ENCODE measurements at places on chromosomes 2 and 18.

DNA sequence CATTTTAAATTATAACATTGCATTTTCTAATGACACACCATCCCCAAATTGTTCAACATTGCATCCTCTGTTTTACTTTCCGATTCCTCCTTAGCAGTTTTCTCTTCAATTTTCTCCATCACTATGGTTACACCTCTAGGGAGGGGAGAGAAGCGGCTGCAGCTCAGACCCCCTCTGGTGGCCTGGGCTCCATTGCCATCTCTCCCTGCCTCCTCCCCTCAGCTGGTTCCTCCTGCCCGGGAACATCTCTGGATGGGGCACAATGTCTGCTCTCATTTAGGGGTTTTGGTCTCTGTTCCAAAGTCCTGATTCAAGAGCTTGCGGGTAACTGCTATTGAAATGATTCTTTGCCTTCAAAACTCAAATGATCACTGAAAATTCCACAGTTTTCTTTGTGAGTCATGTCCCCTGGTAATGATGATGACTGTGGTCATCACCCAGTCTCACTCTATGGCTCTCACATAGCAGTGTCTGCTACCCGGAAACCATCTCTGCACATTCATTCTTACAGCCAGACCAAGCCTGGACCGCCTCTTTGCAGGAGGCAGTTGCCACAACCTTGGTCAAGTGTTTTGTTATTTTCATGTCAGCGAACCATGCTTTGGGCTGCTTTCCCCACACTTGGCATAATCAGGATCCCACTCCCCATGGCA is 263.9 kb downstream of the ALPK2 start:
- no peak for DNase-seq

GRCh38 chr18:62437235-62438017 is 85.4 kb upstream of the ZCCHC2 start:
- DNase-seq: no peak

DNA sequence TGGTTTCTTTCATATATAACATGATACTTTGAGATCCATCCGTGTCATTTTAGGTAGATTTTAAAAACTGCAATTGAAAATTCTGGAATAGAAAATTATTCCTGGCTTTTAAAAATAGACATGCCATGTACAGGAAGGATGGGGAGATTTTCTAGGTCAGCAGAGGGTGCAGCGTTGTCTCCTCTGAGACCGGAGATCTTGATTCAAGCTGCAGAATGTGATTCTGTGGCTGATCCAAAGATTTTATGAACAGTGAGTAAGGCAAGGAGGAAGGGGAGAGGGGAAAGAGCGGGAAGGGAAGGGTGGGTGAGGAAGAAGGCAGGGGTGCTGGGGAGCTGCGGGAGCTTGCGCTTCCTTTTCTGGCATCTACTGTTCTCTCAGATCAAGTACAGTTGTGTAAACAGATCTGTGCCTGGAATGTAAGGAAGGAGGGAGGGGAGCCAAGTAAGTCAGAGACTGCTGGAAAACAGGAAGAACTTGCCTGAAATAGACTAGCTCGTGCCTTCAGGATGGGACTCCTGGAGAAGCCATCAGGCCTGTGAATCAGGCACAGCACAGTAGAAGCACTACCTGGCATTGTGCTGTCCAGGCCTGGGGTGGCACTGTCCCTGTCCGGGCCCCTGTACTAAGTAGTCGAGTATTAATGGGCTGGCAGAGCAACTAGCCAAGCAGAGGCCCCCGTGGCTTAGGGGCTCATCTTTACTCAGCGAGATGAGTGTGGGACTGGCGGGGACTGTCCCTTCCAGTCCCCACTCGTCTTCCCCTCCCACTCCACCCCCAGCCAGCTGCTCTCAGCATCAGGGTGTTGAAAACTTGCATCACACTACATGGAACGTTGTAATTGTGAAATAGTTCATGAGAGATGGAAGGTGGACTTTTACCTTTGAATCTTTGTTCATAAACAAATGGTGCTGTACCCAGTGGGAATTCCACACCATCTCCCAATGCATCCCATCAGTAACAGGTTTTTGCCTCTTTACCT is 163.5 kb downstream of the UXS1 start:
- DNase-seq: no peak

DNA sequence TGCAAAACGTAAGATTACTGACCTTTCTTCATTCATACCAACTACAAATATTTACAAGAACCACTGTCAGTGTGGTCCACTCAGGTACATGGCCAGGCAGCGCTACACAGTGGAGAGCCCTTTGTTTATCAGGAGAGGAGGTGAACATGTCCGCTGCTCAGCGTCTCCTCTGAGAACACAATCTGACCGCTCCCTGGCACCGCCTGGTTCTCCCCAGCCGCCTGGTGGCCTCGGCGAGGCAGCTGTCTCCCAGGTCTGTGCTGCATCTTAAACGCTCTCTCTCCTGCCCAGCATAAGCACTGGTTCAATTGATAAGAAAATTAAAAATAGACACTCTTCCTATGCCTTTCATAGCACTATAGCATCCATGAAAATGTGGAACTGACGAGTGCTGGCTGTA is 146.8 kb upstream of the PXDN start:
- DNase-seq: no peak

GRCh38 chr2:38540580-38541286 is 62.0 kb downstream of the HNRNPLL start:
- no peak for DNase-seq

DNA sequence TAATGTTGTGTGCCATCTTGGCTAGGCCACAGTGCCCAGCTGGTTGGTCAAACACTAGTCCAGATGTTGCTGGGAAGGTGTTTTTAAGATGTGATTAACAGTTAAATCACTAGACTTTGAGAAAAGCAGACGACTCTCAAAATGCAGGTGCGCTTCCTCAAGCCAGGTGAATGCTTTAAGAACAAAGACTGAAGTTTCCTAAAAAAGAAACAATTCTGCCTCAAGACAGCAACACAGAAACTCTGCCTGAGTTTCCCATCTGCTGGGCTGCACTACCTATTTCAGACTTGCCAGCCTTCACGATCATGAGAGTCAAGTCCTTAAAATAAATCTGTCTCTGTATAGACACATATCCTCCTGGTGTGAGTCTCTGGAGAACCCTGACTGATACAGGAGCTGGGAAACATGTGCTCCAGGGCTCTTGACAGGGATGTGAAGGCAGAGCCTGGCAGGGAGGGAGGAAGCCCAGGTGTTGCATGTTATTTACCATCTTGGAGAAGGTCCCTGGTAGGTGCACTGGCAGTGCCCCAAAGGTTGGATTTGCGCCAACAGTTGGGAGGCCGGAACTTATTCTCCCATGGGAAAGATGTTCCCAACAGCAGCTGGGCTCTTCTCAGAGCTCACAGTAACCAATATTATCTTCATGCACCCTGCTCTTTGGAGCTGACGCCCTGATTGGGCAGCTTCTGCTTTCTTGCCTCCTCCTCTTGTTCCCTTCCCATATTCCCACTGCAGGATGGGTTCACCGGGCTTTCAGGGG is 43.9 kb downstream of the ST6GAL2 start:
- no peak for DNase-seq

- DNase-seq: no peak
These were observed 70.7 kb upstream of the BCL2L11 start for GRCh38 chr2:111049792-111050640.

DNA sequence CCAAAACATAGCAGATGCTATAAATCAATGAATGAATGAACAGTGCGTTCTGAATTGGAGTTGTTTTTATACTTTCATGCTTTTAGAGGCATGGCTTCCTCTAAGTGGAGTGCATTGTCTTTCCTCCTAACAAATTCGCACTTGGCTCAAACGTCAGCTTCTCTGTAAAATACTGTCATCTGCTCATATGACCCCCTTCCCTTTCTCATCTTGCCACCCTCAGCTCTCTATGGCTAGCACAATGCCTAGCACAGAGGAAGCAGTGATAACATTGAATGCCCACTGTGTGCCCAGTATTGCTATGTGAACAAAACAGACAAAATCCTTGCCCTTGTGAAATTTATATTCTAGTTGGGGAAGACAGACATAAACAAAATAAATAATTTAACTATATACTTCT is 258.8 kb downstream of the MREG start:
- DNase-seq: no peak

DNA sequence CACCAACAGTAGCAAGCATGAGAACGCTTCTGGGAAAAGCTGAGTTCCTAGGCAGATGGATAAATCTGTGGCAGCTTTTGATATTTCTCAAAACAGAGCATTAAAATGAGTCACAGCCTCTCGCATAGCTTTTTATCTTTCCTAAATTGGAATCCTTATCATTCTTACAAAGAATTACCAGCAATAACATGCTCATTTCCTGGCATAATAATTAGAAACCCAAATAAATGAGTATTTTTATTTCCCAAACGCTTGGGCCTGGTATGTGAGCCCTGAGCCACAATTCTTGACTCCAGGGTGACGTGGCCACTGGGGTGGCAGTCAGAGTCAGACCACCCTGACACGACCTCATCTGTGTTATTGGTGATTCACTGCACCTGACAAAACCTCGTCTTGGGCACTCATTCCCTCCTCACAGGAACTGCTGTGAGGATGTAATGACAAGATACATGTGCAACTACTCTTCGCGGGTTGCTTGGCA is 210.7 kb downstream of the ARL4C start:
- DNase-seq: no peak

DNA sequence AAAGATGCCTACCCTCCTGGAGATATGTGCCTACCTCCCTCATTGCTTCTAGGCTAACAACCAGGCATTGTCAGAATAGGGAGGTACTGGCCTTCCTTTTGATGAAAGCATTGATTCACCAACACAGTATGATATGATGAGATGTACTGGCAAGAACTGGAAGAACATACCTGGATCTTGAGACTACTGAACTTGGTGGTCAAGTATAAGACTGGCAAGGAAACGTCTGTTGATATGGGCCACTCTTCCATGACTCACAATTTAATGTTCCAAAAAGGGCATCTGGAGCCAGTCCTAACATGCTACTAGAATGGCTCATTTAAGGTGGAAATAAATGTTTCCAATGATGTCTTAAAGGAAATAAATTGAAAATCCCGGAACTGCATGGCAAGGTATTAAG is 18.1 kb downstream of the DTNB start:
- no peak for DNase-seq

- no peak for DNase-seq
These were observed 170.7 kb downstream of the ADCYAP1 start for GRCh38 chr18:1075322-1075721.

GRCh38 chr18:303607-304006 is 35.8 kb upstream of the THOC1 start:
- DNase-seq: no peak

GRCh38 chr2:232515639-232516038 is 4.5 kb upstream of the PRSS56 start:
- no peak for DNase-seq

- no peak for DNase-seq
These were observed 44.6 kb downstream of the UBE2E3 start for GRCh38 chr2:181025004-181025403.

- no peak for DNase-seq
These were observed 77.7 kb upstream of the ATP5MC3 start for GRCh38 chr2:175259164-175259563.

- no peak for DNase-seq
These were observed 29.6 kb downstream of the DOK1 start for GRCh38 chr2:74584088-74584645.

GRCh38 chr2:207143215-207144172 is 22.3 kb downstream of the KLF7 start:
- DNase-seq: peak; percentile 53

GRCh38 chr18:5662586-5663090 is 118.8 kb upstream of the EPB41L3 start:
- DNase-seq: no peak

GRCh38 chr2:96324721-96325040 is 436 bp upstream of the ITPRIPL1 start:
- no peak for DNase-seq

GRCh38 chr2:11949732-11950523 is 203.5 kb downstream of the LPIN1 start:
- no peak for DNase-seq

Data from nephron progenitor cell (in vitro differentiated cells).